Stimulated activated CD4-positive, alpha-beta T cell treated with anti-CD3 and anti-CD28 coated beads, Interleukin-15, amount 100 ng/mL, for 48 hours (primary cell): ENCODE measurements at places on chromosomes 16 and 17.

DNA sequence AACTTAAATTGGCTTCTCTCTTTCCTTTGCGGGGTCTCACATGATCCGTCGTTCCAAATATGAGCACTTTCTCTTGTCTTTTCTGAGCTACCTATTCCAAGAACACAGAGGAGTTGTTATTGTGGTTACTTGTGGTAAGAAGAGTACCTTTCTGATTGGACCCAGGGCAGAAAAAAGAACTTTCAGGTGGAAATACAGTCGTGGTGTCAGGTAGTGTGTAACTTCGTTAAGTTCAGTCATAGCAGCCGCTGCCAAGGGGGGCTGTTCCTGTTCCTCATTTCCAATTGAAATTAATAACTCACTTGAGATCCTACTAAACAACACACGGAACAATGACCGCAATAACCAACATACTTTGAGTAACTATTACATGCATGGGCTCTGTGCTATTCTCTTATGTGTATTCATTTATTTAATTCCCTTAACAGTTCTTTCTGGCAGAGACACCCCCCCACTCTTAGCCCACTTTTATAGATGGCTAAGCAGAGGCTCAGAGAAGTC lies 681.7 kb downstream of the MAF start:
- DNase-seq: no peak

DNA sequence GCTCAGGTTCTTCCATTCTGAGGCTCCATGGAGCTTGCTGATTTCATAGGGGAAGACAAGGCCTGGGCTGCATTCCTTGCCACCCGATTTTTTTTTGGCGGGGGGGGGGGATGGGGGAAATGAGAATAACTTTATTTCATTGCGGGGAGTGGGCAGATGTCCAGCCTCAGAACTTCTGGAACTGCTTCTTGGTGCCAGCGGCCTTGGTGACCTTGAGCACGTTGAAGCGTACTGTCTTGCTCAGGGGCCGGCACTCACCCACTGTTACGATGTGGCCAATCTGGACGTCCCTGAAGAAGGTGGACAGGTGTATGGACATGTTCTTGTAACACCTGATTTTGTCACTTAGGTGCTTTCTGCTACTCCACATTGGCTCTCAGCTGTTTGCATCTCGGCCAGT lies 8.3 kb upstream of the CENPT start:
- no peak for DNase-seq

- DNase-seq: no peak
Measured at GRCh38 chr16:1601031-1601430, 10.8 kb downstream of the IFT140 start.

GRCh38 chr17:82615084-82616020 lies 32.9 kb downstream of the WDR45B start:
- DNase-seq: no peak

DNA sequence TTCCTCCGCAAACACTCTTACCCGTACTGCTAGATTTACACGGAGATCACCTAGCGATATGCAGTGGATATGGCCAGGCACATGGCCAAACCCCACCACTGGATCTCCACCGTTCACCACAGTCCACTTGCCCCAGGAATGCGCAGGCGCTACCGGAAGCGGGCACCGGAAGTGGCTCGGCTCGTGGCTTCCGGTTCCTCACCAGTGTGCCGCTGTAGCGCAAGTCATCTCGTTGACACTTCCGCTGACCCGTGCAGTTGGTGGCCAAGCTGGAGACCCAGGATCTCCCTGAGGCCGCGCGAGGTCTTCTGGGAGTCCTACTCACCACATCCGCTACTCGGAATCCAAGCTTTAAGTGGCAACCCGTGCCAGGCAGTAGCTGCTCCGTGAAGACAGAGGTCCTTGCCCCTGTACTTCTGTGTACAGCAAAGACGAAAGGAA lies 11.5 kb downstream of the ZNF597 start:
- DNase-seq: peak; percentile 47

- DNase-seq: no peak
Measured at GRCh38 chr17:58427807-58428206, 10.5 kb upstream of the RNF43 start.

- DNase-seq: no peak
Measured at GRCh38 chr16:31488468-31489297, 5.8 kb downstream of the SLC5A2 start.

- no peak for DNase-seq
Measured at GRCh38 chr16:86884390-86884650, 306.0 kb downstream of the FOXL1 start.

DNA sequence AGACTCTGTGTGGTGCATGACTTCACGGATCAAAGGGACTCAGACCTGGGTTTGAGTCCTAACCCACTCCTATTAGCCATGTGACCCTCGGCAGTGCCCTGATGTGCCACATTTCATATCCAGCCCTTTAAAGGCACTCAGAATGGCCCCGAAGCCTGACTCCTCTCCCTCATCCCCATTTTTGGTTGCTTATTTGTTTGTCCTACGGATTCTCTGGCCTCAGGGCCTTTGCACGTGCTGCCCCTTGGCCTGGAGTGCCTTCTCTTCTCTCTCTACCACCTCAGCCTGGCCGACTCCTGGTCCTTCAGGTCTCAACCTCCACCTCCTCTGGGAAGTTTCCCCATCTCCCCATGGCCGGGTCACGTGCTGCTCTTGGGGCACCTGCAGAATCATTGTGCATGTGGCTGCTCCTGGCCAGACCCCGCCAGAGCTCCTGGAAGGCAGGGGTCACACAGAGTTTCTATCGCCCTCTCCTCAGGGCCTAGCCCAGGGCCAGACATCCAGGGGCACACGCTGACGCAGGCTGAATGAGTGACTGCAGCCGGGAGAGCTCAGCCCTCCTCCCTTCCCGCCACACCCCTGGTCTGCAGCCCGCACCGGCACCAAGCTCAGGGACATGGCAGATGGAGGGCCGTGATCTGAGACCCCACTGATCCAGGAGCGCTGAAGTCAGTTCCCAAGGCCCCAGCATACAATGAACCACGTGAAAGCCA lies 22.0 kb upstream of the CIBAR2 start:
- no peak for DNase-seq

- no peak for DNase-seq
Measured at GRCh38 chr16:118857-119256, 19.6 kb downstream of the NPRL3 start.

- DNase-seq: no peak
Measured at GRCh38 chr16:8370374-8371270, 219.7 kb downstream of the TMEM114 start.

- DNase-seq: no peak
Measured at GRCh38 chr17:67105213-67105612, 60.9 kb downstream of the CACNG1 start.

DNA sequence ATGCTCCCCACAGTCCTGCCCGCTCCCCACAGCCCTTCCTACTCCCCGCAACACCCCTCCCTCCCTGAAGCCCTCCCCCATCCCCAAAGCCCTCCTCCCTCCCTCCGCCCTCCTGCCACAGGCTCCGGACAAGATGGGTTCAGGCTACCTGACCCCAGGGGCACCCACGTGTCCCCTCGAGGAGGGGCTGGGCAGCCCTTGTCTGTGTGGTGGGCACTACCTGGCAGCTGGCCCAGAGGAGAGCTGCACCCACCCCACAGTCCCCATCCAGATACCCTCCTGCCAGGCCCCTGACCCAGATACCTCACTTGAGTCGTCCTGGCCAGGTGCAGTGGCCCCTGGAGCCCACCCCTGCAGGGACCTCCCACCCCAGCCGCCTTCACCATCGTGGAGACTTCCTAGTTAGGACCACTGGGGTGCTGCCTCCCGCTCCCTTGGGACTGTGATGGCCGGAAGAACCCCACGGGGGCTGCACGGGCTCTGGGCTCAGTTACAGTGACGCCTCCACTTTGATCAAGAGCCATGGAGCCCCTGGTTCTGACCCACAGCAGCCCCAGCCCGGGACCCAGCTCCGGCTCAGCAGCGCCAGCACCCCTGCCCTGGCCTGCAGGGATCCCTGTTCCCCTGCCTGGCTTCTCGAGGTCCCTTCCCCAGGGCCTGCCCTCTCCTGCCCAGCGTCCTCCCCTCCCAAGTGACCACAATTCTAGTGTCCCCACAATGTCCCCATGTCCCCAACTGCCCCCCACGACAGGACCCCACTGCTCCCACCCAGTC lies 806 bp downstream of the PERCC1 start:
- no peak for DNase-seq

- no peak for DNase-seq
Measured at GRCh38 chr17:80953471-80954315, 37.9 kb upstream of the CHMP6 start.

GRCh38 chr17:38504216-38504615 lies 76.0 kb downstream of the ARHGAP23 start:
- DNase-seq: no peak

DNA sequence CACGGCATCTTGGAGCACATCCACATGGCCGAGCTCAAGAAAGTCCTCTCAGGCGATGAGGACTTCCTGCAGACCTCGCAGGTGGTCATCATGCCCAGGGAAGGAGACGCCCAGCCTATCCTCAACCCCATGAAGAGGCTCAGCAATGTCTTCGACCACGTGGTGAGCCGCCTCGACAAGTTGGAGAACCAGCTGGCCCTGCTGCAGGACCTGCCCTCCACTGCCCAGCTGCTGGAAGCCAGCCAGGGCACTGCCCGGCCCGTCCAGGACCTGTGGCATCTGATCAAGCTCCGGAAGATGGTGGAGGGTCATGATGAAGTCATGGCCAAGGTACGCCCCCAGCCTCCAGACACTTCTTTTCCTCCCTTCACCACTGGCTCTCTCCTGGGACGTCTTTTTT lies 440 bp downstream of the C16orf96 start:
- no peak for DNase-seq

DNA sequence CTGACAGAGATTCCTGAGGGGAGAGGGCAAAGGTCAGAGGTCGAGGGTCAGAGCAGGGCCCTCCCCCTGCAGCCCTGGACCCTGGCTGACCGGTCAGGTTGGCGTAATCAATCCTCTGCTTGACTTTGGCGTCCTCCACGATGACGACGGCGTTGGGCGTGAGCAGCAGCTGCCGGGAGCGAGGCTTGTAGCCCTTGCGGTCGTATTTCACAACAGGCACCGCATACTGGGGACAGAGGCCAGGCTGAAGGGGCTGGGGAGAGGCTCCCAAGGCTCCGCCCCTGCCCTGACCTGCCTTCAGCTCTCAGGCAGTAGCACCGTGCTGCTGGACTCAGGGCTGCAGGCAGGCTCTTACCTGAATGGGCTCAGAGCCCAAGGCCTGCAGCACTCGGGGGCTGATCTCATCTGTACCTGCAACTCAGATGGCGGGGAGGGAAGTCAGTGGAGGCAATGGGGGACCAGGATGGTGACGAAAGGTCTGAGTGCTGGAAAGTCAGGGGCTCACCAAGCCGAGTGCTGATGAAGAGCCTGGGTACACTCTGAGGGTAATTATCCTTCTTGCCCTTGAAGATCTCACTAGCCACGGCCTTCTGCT lies 12.0 kb upstream of the CRK start:
- DNase-seq: no peak

GRCh38 chr17:80695979-80696378 lies 151.3 kb downstream of the RPTOR start:
- DNase-seq: no peak

- DNase-seq: no peak
Measured at GRCh38 chr17:76414334-76415295, 30.2 kb downstream of the SPHK1 start.

- DNase-seq: no peak
Measured at GRCh38 chr17:48445248-48445620, 15.2 kb upstream of the SKAP1 start.

GRCh38 chr16:67562526-67562917 lies at the start of gene CTCF:
Gene CTCF, plus strand, starts transcription at chr16:67562526. Its CDS starts 48,307 bp downstream, at chr16:67610833.
- DNase-seq: peak; percentile 75

DNA sequence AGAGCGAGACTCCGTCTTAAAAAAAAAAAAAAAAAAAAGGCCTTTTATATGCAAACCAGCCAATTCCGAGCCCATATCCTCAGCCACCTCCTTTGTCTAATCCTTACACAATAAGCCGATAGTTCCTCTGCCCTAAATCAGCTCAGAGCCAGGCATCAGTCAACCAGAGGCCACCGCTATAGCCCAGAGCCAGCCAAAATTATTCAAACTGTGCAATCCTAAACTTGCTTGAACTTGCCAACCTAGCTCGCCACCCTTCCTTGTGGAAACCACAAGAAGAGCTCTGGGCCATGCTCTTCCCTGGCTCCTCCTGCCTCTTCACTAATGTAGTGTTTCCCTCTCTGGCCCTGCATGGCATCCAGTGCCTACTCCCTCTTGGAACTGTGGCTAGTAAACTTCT lies 17.7 kb downstream of the ITGAL start:
- no peak for DNase-seq

- no peak for DNase-seq
Measured at GRCh38 chr16:66637806-66638205, 33.3 kb downstream of the CMTM3 start.

GRCh38 chr17:34133350-34133749 lies 121.7 kb upstream of the CCL2 start:
- no peak for DNase-seq

GRCh38 chr16:88920618-88921590 lies 54.4 kb upstream of the PABPN1L start:
- DNase-seq: no peak

DNA sequence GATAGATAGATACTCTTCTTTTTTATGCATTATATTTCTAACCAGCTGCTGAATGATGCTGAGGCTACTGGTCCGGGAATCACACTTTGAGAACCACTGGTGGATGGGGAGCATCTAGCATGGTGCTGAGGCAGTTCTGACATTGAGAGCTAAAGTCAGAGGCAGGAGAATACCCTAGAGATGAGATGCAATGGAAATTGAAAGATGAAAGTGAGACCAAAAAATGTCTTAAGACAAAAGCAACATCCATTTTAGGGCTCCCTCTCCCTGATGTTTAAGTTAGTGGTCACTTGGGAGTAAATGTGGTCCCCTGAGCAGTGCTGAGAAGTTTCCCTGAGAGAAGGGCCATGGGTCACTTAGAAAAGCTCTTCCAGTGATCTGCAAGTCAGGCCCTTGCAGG lies 6.8 kb downstream of the PCTP start:
- DNase-seq: no peak

DNA sequence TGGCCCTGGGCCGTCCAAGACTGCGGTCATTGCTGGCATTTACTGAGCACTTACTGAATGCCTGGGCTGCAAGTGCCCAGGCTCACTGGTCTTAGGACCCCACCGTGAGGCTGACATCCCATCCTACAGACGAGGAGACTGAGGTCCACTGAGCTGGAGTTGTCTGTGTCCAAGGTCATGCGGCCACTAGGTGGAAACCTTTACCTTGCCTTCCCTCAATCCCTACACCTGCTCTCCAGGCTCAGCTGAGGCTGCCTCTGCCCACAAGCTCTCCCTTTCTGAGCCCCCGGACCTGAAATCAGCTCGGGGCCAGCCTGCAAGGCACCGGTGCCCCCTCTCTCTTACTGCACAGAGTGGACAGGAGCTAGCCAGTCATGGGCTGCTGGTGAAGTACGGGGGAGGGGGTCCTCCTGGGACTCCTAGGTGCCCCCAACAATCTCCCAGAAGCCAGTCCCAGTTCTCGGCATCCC lies 1.5 kb downstream of the CASKIN1 start:
- peak; percentile 37 for DNase-seq
